ENCODE measurements at places on chromosomes 5 and 9. TPM values are rescaled to one million over a fixed set of nuclear protein-coding genes. Genes with fewer than 3 reads are reported as not detected.

- no peak overlapping the region for H3K4me3 ChIP-seq
- peaks cover 44% of the 10 kb centered on the region for H3K4me1 ChIP-seq
- no peak overlapping the region for H3K27ac ChIP-seq
- H3K27me3 ChIP-seq = peaks cover 61% of the 10 kb centered on the region
- no peaks in the 10 kb centered on the region for H3K36me3 ChIP-seq
These were observed 3.1 kb downstream of the FAM163B start for GRCh38 chr9:133605856-133606707.

DNA sequence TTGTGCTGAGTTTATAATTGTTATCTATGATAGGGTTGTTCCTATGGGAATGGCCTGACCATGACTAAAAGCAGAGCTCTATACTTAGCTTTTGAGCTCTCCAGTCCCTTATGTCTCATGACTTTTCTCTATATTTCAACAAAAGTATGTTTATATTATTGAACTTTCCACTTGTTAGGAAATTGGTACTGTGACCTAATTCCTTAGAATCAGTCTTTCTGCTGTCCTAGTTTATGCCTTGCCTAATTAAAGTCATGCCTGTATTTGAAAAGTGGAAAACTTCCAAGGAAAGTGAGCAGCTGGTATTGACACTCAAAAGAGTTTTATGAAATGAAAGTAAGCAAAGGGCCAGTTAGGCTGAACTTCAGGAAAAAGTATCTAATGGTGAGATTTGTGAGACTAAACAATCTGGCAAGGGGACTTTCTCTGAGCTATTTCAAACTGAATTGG is 68.6 kb downstream of the XRCC4 start:
- H3K4me3 ChIP-seq = no peak overlapping the region
- no peak for DNase-seq
- no peaks in the 10 kb centered on the region for H3K4me1 ChIP-seq
- no peak overlapping the region for H3K27ac ChIP-seq
- no peaks in the 10 kb centered on the region for H3K27me3 ChIP-seq
- no peaks in the 10 kb centered on the region for H3K36me3 ChIP-seq

GRCh38 chr5:59380350-59380951 is 513.1 kb downstream of the PDE4D start:
- H3K27ac ChIP-seq = no peak overlapping the region
- H3K4me3 ChIP-seq = no peak overlapping the region
- DNase-seq = peak; percentile 48

Gene MEIKIN
- total RNA-seq = 0.14 TPM

Gene RUSC2
- total RNA-seq = 1.0 TPM

Gene WDR38
- total RNA-seq = 0.14 TPM

Measured in thymus (tissue), 14 donors.